ENCODE measurements at places on chromosomes 3 and 15.

- H3K4me3 ChIP-seq, result no peak overlapping the region
- no peak overlapping the region for H3K27ac ChIP-seq
- H3K4me1 ChIP-seq, result no peaks in the 10 kb centered on the region
- peaks cover 31% of the 10 kb centered on the region for H3K27me3 ChIP-seq
These were observed 33.3 kb downstream of the PCSK6 start for GRCh38 chr15:101456057-101456739.

DNA sequence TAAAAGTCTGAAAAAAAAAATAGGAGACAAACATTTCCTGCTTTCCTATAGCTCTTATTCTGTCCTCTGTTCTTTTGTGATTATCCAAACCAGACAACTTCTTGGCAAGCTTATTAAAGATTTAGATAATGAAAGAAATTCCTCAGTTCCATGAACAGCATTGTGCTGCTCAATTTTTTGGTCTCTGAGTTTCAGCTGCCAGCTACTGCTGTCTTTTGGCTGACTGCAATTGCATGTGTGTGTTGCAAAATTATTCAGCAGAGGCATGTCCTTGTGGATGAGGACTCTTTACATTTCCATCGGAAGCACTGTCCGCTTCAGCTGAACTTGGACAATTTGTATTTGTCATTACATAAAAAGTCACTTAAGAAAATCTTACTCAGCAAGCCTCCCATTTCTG, 397.3 kb upstream of the RASGRP1 start:
- H3K27me3 ChIP-seq, result peaks cover 13% of the 10 kb centered on the region
- no peak overlapping the region for H3K4me3 ChIP-seq
- no peak for DNase-seq
- no peaks in the 10 kb centered on the region for H3K36me3 ChIP-seq
- no peak overlapping the region for H3K27ac ChIP-seq
- no peaks in the 10 kb centered on the region for H3K4me1 ChIP-seq

GRCh38 chr3:81308306-81308705, 453.1 kb downstream of the GBE1 start:
- no peak for DNase-seq
- H3K4me3 ChIP-seq, result no peak overlapping the region
- no peaks in the 10 kb centered on the region for H3K36me3 ChIP-seq
- H3K27me3 ChIP-seq, result no peaks in the 10 kb centered on the region

GRCh38 chr15:77866186-77866585, 211.3 kb downstream of the TBC1D2B start:
- no peak overlapping the region for H3K27ac ChIP-seq
- no peak for DNase-seq
- no peaks in the 10 kb centered on the region for H3K4me1 ChIP-seq

Measured in natural killer cell treated with Interleukin-12 subunit alpha and Interleukin-12 subunit beta and Interleukin-15 and Interleukin-18, amount 100 ng/mL, for 72 hours (primary cell).